SK-N-MC (cell line): ENCODE measurements at places on chromosomes 4 and X.

GRCh38 chr4:189659287-189659686, 281.4 kb upstream of the FRG1 start:
- DNase-seq: no peak

DNA sequence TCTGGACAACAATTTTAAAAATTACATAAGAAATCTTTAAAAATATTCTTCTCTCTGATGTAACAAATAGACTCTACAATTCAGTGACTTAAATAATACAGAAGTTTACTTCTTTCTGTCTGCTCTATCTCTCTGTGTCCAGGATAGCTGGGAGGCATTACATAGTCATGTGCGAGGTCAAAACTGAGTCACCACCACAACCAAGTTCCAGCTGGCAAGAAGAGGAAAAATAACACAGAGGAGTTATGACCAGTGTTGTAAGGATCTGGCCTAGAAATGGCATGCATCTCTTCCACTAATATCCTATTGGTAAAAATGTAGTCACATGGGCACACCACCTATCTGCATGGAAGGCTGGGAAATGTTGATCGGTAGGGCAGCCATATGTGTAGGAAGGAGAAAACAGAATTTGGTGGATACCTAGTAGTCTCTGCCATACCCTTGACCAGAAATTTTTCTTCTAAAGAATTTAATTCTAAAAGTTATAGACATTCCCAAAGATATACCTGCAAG, 39.4 kb upstream of the WDFY3 start:
- DNase-seq: no peak

- DNase-seq: no peak
Observed at GRCh38 chrX:54470054-54470760, 25.8 kb downstream of the FGD1 start.

DNA sequence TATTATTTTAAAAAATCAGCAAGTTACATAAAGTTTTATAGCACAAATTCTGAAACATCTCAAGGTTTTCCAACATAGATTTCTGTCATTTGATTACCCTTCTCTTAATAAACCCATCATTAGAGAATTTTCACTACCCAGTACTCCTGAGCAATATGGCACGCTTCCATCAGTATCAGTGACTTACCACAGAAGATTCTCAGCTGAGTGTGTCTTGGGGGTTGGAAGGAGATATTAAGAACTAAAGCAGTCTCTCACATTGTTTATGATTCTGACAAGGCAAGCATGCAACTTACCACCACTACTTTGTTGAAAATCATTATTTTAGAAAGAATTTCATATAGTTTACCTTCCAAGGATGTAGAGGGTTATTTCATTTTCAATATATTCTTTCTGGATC, 67.7 kb downstream of the INPP4B start:
- no peak for DNase-seq

DNA sequence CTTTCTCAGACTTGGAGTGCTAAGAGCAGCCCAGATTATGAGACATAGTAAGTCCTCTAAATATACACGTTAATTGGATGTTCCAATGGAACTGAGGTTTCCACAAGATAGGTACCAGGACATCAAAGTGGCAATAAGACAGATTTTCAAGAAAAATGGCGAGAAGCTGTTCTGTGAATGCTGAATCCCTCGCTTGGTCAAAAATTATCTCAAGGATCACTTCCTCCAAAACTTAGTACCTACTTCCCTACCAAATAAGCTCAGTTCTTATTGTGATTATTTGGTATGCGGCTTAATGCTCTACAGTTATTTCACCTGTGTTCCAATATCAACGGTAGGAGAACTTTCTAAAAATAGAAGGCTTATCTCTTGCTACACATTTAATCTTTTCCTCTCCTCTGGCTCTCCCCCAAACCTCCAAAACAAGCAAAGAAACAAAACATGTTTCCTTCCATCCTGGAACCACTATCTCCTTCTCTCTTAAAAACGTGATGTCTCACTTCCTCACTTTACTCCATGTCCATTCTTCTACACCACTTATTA, 14.7 kb downstream of the PDGFC start:
- no peak for DNase-seq

DNA sequence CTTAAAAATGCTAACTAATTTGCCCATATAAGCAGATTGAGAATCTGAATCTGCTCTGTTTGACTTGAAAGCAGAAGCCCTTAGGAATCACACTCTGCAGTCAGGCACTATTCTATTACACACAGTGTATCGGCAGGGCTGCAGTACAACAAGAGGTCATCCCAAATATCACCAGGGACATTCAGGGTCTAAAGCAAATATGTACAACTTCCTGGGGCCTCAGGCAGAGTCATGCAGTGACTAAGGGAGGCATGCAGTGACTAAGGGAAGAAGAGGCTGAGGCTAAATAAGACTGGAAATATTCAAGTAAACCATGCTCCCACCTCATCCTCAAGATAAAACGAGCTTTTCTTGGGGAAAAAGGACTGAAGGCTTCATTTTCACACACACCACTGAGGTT, 20.9 kb downstream of the MAPK10 start:
- DNase-seq: no peak

GRCh38 chrX:28595346-28595745, 8.1 kb downstream of the IL1RAPL1 start:
- no peak for DNase-seq

GRCh38 chr4:94211861-94212260, 4.2 kb downstream of the SMARCAD1 start:
- DNase-seq: no peak

DNA sequence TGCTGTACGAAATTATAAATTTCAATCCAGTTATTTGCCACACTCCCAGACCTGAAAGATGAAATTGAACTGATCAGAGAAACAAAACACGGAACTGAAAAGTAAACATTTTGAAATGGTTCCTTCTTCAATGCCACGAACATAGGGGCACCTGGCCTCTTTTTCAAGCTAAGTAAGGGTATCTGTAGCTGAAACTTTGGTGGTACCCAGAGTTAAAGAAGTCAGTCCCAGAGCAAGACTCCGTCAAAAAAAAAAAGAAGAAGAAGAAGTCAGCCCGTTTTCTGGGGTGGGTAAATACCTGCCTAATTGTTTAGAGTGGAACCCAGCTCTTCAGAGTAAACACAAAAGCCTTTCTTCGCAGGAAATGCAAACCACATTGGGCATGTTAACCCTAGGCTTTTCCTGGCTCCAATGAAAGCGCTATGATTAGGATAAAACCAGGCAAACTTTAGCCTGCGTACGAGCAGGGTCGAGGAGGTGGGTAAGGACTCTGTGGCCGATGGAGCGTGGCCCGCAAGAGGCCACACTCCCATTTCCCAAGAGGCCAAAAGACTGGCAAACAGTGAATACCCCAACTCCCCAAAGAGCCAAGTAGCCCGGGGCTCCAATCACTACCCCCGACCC, 1.3 kb downstream of the ANTXR2 start:
- no peak for DNase-seq

- no peak for DNase-seq
Observed at GRCh38 chr4:132530861-132531260, 618.2 kb upstream of the PCDH10 start.

DNA sequence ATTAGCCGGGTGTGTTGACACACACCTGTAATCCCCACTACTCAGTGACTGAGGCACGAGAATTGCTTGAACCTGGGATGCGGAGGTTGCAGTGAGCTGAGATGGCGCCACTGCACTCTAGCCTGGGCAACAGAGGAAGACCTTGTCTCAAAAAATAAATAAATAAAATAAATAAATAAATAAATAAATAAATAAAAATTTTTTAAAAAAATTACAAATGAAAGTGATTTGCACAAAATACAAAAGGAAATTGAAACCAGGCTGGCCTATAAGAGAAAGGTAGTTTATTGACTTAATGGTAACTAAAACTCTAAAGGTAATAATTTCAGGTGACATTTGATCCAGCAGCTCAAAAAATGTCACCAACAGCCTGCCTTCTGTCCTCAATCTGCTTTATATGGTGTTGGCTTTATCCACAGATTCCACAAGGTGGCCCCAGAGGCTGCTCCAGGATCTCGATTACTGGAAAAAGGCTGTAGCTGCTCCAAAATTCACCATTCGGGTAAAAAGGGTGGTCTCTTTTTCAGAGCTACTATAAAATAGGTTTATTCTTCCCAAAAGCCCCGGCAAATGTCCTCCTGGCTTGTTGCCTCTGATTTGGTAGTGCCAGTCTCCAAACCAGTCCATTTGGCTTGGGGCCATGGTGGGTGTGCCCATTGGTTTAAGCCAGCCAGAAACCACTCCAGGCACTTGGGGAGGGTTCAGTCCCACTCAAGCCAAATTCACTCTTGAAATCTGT, 61.4 kb upstream of the TRIM2 start:
- peak; percentile 68 for DNase-seq

DNA sequence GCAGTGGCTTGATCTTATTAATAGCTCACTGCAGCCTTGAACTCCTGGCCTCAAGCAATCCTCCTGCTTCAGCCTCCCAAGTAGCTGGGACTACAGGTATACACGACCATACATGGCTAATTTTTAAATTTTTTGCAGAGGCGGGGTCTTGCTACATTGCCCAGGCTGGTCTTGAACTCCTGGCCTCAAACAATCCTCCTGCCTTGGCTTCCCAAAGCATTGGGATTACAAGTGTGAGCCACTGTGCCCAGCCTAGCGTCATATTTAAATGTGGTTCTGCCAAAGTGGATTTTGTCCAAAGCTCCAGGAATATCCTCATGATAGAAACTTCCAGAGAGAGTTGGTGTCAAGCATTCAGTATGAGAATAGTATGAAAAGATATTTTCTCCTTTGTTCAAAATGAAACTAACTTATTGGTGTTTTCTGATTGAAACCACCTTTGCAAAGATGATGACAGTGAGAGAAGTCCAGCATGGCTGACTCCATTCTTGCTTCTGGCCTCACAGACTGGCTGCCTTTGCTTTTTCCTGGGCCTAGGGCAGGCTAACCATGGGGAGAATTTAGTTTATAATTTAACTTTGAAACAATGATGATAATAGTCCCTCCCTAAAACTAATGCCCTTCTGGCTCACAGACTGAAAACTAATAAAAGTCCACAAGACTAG, 129.0 kb downstream of the C4orf51 start:
- DNase-seq: no peak

- DNase-seq: no peak
Observed at GRCh38 chr4:64824591-64824990, 415.3 kb upstream of the TECRL start.

GRCh38 chrX:39894683-39895082, 203.1 kb downstream of the BCOR start:
- peak; percentile 14 for DNase-seq

DNA sequence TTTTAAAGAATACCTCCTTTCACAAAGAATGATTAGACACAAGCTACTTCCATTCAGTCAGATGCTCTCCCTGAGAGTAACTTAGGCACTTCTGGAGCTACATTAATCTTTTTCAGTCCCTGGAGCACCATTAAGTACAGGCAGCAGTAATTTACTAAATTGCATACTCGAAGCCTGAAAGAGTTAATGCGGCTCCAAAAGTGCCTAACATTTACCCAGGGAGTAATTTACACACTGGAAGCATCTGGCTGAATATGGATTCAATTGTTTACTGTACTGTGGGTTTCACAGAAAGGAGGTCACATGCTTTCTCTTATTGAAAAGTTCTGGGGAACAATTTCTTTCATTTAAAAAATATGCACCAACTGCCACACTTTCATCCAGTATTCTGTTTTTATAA, 260.8 kb upstream of the TENM3 start:
- DNase-seq: no peak

DNA sequence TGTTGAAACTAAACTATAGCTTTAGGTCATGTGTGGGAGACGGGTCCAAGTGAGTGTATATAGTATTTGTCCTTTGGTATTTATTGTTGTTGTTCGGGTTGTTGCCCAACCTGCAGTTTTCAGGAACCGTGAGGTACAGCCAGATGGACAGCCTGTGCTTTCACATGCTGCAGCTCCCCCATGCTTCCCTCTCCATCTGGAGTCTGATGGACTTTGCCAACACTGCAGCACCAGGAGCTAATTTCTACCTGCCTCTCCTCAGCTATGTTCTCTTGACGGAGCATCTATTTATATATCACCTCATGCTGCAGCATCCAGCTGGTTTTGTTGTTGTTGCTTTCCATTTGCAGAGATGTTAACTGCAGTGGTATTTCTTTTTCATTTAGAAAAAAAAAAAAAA, 80.1 kb downstream of the TLL1 start:
- DNase-seq: no peak

DNA sequence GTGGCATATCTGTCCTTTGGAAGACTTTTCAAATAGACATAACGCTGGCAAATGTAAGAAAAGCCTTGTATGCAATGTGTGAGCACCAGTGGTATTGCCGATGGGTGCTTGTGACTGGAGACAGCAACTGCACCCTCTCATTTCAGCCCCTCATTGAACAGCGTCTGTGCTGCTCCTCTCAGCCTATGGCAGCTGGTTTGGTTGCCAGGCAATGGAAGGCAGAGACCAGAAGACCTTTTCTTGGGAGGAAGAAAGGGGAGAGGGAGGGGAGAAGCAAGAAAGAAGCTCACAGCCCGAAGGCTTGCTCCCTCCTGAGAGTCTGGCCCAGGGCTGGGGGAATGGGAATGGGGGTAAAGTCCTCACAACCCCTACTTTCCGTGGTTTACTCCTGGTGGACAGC, 20.2 kb downstream of the ZCCHC13 start:
- DNase-seq: no peak

DNA sequence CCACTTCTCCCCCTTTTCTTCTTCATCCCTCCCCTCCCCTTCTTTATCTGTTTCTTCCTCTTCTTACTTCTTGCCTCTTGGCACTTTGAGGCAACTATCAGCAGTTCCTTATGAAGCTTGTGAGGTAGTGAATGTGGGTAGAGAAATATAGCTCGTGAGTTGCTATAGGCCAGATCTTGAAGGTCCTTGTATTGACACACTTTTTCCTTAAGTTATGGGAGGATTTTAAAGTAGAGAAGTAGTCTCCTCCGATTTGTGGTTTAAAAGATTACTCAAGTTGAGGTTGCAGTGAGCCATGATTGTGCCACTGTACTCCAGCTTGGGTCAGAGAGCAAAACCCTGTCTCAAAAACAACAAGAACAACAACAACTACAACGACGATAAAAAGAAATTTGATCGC, 3.4 kb upstream of the RRAGB start:
- DNase-seq: no peak

DNA sequence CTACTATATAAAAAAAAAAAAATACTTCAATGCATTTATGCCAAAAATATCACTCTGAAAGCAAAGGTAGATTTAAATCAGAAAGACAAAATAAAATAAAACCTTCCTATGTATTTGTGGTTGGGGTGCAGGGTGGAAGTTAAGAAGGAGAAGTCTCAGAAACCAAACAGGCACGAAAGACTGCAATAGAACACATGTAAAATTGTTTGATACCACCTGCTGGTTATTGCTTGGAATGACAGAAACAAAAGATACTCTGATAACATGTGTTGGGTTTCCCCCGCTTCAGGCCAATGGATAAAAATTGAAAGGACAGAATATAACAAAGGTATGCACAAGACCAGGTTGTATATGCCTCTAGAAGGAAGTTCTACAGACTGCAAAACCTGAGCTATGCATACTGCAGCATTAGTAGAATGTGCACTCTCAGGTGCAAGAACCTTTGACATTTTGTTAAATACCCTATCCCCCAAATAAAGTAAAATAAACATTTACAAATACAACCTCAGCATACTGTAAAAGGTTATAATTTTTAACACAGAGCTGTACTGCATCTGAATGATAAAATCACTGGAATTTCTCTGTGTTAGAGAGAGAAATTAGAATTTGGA, 118.8 kb downstream of the GABRA2 start:
- no peak for DNase-seq
